Effector CD4-positive, alpha-beta T cell (primary cell): ENCODE measurements at places on chromosomes 1 and 21.

DNA sequence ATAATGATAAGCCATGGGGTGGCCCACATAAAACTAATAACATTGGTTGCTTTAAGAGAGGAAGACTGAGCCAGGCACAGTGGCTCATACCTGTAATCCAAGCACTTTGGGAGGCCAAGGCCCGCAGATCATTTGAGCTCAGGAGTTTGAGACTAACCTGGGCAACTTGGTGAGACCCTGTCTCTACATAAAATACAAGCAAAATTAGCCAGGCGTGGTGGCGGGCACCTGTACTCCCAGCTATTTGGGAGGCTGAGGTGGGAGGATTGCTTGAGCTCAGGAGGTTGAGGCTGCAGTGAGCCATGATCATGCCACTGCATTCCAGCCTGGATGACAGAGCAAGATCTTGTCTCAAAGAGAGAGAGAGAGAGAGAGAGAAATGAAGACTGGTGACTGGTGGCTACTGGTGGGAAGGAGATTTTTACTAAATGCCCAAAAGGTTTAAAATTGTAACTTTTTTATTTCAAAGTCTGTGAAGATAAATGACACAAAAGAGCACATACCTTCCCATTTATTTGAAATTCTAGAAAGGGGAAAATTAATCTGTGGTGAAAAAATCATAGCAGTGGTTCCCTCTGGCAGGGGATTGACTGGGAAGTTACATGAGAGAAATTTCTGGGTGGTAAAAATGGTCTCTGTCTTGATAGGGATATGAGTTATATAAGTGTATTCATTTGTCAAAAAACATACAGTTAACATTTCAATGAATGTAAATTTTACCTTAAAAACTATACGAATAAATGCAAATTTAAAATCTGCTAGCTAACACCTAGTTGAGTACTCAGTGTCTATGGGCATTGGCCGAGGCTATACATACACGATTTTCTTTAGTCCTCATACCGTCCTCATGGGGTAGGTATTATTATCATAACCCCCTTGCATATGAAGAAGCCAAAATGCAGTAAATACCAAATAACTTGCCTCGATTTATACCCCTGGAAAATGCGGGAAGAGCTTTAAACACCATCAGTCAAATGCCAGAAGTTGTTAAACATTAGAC, 2.2 kb upstream of the NBPF1 start:
- DNase-seq = peak; percentile 1

- peak; percentile 77 for DNase-seq
Measured at GRCh38 chr1:207963427-207964194, 52.7 kb upstream of the CD34 start.

GRCh38 chr1:155073377-155074242, 5.0 kb upstream of the EFNA3 start:
- no peak for DNase-seq

DNA sequence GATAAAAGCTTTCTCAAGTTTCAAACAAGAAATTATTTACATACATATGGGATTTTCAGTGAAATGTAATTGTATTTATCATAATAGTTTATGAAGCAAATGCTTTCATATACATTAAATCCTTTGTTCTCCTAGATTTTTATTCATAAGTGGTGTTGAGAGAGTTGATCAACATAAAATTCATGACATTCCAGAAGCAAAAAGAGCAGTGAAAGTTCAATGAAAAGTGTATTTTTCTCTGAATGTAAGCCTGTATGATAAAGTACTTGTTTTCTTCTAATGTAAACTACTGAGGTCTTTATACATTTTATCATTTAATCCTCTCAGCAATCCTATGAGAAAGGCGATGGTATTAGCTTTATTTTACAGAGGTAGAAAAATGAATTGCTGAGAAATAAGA, 146.5 kb downstream of the PLA2G4A start:
- DNase-seq = no peak

DNA sequence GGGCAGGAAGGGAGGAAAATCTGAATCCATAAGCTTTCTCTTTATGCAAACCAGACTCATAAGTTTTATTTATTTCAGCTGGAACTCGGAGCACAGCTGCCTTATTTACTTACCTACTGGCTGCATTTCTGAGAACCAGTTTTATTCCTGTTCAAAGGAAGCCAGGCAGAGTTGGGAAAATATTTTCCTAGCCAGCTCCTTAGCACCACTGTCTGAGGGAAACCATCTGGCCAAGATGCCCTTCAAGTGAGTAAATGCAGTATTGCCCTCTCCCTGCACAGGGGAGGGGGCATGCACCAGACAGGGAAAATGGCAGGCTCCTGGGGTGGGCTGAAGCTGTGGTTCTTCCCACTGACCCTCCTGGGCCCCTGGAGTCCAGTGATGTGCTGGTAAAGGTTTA, 28.9 kb upstream of the FMOD start:
- DNase-seq = no peak

- DNase-seq = no peak
Measured at GRCh38 chr1:235657747-235658526, 8.4 kb upstream of the GNG4 start.
